ENCODE measurements at places on chromosomes 5 and 9.

DNA sequence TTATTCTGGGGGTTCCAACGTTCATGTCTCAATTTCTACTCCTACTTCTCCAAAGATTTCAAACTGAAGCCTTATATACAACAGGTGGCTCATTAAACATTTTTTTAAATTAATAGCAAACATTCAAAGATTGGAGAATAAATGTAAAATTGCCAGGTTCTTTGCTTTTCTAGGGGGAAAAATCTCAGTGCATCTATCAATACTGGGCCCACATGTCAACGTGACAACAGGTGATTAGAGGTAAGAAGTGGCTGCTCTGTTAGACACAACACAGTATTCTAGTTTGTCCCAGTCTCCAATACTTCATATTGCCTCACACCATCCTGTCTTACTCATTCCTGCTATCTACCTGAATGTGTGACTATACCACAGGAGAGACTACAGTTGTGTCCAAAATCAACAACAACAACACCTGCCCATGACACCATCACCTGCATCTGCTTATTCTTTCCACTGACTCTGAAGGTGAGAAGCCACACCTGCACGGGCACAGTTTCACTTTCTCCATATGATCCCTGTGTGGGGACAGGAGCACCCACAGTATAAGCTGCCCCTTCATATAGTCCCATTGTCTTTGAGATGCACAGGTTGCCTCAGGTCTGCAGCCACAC is 110.2 kb downstream of the LHFPL2 start:
- no peak for DNase-seq

DNA sequence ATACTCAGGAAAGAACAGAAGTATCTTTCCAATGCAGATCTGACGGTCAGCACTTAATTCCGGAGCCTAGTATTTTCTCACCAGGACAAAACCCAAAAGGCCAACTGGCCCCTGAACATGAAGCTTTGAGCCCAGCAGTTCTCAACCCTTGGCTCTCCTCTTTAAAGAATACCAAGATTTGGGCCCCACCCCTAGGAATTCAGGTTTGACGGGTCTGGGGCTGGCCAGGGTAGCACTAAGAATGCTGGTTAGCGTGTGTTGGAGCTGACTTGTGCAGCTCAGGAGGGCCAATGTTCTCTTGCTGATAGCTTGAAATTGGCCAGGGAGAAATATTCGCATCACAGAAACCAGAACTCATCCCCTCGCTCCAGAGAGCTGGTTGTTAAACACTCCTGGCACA is 88.3 kb upstream of the PTCH1 start:
- no peak for DNase-seq

DNA sequence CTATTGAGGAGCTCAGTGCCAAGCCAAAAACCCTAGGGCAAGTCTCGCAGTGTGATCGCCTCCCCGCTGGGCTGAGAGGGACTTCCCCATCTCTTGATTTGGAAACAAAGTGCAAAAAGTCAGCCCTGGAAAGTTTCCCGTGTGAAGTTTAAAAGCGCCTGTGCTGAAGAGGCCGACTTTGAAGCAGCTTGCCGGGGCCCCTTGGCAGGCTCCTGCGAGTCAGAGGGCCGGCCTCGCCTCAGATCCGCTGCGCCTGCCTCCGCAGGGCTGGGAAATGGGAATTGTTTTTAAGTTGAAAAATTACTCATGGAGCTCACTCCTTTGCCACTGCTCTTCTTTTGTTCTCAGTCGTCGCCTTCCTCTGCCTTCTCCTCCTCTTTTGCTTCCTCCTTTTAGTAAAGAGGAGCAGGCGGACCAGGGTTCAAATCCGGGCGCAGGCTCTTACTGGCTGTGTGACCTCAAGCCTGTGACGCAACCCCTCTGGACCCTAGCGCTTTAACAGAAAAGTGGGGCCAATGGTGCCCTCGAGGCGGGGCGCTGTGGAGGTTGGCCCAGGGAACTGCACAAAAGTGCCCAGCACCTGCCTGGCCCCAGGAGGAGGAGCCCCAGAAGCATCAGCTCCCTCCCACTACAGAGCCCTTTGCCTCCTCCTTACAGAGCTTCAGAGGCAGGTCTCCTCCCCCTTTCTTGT is 14.7 kb upstream of the LHX2 start:
- no peak for DNase-seq

DNA sequence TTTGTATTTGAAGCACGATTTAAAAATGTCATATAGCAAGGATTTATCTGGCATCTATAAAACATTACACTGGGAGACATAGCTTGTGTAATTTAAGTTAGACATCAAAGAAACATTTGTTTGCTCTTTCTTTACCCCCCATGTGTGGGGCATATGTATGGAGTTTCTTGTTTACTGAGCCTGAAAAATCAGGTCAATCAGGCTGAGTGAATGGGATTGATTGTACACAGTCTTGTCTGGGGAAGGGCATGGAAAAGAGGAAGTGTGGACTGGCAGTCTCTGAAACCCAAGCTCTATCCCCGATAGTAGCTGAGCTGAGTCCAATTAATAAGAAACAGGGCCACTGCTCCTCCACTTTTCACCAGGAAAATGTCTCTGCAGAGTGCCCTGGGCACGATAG is 49.4 kb downstream of the SLC46A2 start:
- DNase-seq, result no peak

- no peak for DNase-seq
These were observed 33.9 kb downstream of the NR4A3 start for GRCh38 chr9:99855467-99856176.

- no peak for DNase-seq
These were observed 243.6 kb upstream of the PANK3 start for GRCh38 chr5:168822745-168823281.

DNA sequence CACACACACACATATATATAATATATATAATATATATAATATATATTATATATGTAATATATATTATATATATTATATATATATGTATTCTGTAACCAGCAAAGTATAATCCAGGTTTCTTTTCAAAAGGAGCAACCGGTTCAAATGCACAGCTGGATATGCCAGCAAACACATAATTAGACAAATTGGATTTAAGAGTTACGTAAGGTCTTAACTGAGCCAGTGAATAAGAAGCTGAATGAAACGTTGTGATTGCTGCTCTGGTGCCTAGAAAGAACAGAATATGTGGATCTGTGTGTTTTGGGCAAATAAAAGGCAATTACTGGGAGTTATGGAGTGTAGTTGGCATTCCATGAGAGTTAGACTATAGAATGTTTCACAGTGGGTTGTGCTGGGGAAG is 178.1 kb downstream of the SLF1 start:
- no peak for DNase-seq

DNA sequence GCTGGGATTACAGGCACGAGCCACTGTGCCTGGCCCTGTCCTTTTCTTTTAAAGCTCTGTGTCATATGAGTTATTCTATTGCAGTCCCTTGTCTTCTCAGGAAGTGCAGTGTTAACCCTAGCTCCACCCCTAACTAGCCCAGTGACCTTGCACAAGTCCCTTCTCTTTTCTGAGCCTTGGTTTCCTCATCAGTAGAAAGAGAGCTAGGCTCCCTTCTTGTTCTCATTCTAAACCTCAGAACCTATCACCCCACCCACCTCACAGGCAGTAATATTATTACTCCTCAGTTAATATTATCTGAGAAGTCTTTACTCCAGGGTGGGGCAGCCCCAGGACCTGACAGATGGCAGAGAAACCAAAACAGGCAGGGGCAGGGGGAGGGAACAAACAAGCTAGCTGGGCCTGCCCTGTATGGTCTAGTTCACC is 7.2 kb downstream of the CYFIP2 start:
- no peak for DNase-seq

DNA sequence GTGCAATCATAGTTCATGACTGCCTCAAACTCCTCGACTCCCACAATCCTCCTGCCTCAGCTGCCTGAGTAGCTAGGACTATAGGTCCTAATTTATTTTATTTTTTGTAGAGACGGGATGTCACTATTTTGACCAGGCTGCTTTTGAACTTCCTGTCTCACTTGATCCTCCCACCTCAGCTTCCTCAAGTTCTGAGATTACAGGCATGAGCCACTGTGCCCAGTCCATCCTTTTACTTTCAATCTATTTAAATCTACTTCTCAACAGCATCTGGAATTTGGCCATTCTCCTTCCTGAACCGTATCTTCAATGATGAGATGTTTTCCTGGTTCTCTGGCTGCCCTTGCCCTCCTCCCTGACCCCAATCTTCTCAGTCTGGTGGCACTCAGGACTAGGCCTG is 12.2 kb upstream of the GRIN1 start:
- DNase-seq, result no peak

- DNase-seq, result no peak
These were observed 143.4 kb upstream of the KLF9 start for GRCh38 chr9:70557661-70558369.

DNA sequence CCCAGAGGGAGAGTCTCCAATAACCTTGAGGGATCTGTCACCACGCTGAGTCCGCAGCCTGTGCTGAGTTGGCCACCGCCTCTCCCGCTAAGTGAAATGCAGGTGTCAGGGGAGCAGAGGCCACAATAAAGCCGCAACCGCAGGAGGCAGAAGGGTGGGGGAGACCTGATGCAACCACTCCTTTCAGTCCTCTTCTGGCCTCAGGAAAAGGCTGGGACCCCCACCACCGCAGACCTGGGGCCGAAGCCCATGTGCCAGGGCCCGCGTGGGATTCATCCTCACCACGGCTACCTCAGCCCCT is 576 bp downstream of the MAP1B start:
- no peak for DNase-seq

- DNase-seq, result no peak
These were observed 16.2 kb downstream of the OR2V2 start for GRCh38 chr5:181163487-181164075.

- no peak for DNase-seq
These were observed 25.5 kb downstream of the DDX31 start for GRCh38 chr9:132644251-132644650.

GRCh38 chr5:78821536-78822021 is 163.5 kb downstream of the ARSB start:
- no peak for DNase-seq

- no peak for DNase-seq
These were observed 34.1 kb upstream of the SIL1 start for GRCh38 chr5:139232147-139232724.

- DNase-seq, result no peak
These were observed 9.8 kb upstream of the CPLX2 start for GRCh38 chr5:175861337-175862130.

DNA sequence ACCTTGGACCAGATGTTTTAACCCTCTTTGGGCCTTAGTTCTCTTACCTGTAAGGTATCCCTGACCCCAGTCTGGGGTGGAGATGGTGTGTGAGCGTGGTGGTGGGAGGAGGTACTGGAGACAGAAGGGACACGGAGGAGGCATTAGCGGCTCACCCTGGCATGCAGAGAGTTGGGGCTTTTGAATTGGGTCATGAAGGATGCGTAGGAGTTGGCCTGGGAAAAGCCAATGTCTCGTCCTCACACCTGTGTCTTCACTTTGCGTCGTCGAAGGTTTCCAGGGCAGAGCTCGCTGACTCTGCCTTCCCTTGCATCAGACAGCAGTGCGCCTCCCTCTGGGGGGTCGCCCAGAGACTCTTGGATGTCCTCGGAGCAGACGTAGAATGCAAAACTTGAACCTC is 11.2 kb downstream of the RXRA start:
- DNase-seq, result no peak

GRCh38 chr5:134091626-134092121 is 22.8 kb upstream of the TCF7 start:
- DNase-seq, result no peak

DNA sequence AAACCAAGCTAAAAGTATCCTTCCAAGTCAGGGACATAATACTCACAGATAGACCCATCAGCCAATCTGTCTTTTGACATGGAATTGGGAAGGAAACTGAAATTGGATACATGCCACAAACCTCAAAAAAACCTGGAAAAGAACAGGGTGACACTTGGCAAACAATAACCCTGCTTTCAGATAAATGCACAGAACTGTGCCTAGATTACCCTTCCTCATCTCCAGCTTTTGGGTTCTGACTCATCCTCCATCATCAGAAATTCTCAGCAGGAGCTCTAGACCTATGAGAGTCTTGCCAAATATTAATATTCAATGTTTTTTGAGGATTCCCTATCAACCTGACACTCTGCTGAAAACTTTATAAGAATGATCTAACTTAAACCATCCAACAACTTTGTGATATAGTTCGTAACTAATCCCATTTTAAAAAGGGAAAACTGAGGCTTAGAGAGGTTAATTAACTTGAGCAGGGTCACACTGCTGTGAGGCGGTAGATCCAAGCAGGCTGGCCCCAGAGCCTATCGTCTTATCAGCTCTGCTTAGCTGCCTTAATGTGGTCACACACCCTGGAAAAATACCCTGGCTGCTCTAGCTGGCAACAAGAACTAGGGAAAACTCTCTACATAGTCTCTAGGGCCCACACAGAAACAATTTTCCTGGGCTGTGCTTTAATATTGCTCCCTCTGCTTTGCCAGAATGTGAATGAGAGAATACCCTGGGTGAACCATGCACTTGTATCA is 157.0 kb upstream of the TRPC7 start:
- DNase-seq, result no peak

DNA sequence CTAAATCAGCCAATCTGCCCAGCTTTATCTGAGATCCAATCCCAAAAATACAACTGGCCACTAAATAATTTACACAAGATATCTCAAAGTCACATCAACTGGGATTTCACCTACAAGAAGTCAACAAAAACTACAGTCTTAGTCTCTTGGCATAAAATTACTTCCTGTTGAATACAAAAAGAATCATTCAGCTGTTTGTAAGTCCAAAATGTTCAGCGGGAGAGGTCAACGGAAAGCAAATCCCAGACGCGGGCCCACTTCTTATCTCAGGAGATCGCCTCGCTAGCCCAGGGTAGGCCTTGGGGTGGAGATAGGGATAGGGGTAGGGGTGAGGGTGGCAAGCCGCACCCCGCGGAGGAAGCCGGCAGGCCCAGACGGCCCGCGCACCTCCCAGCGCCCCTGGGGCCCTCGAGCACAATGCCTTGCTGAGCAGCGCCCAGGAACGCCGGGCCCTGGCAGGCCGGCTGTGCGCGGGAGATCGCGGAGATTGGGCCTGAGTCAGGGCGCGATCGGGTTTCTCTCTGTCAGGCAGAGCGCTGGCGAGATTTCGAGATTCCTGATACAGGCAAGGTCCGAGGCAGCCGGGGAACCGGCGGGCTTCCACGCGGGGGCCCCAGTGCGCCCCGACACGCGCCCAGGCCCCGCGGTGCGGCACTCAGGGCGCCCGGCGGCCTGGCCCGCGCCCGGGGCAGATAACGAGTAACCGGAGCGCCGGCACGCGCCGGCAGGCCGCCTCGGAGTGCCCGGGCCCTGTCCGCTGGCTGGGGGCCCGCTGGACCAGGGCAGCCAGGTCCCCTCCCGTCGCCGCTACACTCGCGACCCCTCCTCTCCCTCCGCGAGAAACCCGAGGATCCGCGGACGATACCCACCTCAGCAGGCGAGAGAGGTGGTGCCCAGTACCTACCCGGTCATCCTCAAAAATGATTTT is 601 bp downstream of the HINT1 start:
- peak; percentile 74 for DNase-seq

DNA sequence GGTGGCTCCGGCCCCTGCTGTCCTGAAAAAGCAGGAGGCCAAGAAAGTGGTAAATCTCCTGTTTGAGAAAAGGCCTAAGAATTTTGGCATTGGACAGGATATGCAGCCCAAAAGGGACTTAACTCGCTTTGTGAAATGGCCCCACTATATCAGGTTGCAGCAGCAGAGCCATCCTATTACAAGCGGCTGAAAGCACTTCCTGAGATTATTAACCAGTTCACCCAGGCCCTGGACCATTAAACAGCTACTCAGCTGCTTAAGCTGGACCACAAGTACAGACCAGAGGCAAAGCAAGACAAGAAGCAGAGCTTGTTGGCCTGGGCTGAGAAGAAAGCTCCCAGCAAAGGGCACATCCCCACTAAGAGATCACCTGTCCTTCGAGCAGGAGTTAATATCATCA is 89.7 kb downstream of the MLLT3 start:
- DNase-seq, result no peak

Measured in colonic mucosa (tissue), 4 donors.